Esophagus squamous epithelium (tissue), 5 donors: ENCODE measurements at places on chromosomes 2 and 18.

GRCh38 chr2:12797815-12798214 is 81.1 kb downstream of the TRIB2 start:
- no peak for DNase-seq

GRCh38 chr2:16385341-16385740 is 280.3 kb downstream of the CYRIA start:
- DNase-seq = no peak

GRCh38 chr2:127146820-127147502 is 40.0 kb upstream of the BIN1 start:
- no peak for DNase-seq

GRCh38 chr2:69202327-69202726 is 184.7 kb downstream of the GFPT1 start:
- DNase-seq = no peak

DNA sequence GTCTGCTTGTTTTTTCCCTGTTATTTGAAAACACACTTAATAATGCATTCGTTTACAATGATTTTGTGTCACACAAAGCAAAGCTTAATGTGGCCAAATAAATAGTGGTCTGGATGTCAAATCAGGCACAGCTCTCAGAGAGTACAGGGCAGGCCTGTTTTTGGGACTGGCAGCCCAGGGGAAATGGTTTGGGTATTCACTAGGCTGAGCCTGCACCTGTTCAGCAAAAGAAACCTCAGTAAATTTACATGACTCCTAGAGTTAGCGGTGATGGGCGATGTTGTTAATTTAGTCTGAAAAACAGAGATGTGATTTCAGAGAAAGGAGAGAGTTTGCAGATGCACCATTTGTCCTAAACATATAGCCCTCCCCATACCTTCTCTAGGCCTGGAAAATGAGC is 197.1 kb downstream of the ALK start:
- no peak for DNase-seq

DNA sequence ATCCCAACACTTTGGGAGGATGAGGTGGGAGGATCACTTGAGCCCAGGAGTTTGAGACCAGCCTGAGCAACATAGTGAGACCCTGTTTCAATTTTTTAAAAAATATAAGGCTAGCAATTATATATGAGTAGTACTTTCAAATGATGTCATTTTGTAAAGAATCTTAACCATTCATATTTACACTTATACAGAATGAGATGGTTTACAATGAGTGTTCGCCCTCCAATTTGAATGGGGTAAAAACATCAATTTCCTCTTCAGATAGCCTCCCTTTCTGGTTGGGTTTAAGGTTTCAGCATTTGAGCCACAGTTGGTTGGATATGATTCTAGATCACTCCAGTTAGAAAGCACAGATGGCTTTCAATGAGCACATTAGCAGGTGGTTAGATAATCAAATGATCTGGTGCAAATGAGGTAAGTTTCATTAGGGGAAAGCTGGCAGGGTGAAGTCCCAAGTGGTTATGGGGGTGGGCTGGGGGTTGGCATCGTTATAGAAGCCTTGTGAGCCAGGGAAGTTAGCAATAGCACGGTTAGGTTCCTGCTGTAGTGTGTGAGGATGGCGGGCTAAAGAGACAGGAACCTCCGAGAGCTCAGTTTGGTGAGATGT is 63.9 kb downstream of the TRPM8 start:
- no peak for DNase-seq

- DNase-seq = no peak
Observed at GRCh38 chr2:70850925-70851324, 15.3 kb upstream of the CD207 start.

DNA sequence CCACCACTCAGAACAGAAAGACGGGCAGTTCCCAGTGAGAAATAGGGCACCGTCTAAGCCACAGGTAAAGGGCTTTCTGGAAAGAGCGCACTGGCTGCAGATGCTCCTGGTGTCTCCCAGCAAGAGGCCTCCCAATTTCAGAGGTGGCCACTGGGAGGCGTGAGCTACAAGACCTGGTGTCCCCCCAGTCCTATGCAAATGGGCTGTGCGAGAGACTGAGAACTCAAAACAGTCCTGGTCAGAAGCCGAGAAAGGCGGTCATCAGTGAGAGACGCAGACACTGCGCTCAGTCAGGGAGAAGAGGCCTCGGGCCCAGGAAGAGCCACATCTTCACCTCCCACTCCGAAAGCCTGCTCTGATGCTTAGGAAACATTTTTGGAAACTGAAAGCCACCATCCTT is 179.5 kb downstream of the EIPR1 start:
- no peak for DNase-seq

DNA sequence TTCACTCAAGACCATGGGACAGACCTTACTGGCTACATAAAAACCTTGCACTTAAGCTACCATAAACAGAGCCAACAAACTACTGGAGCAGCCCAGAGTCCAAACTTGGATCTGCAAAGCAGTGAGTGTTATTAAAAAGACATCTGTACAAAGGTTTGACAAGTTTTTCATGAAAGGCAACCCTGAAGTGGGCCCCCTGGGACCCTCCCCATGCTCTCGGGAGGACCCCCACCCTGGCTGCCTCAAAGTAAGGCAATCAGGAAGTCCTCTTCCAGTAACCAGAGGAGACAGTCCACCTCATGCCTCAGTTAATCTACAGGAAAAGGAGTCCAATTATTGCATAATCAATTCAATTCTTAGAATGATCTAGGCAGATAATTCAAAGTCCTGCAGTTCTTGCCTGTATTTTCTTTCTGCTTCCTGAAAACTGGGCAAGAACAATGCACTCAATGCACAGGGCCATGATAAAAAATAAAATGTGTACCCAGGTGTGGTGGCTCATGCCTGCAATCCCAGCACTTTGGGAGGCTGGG is 69.7 kb downstream of the TBC1D8 start:
- DNase-seq = no peak

GRCh38 chr2:120870467-120870788 is 134.8 kb downstream of the GLI2 start:
- no peak for DNase-seq

DNA sequence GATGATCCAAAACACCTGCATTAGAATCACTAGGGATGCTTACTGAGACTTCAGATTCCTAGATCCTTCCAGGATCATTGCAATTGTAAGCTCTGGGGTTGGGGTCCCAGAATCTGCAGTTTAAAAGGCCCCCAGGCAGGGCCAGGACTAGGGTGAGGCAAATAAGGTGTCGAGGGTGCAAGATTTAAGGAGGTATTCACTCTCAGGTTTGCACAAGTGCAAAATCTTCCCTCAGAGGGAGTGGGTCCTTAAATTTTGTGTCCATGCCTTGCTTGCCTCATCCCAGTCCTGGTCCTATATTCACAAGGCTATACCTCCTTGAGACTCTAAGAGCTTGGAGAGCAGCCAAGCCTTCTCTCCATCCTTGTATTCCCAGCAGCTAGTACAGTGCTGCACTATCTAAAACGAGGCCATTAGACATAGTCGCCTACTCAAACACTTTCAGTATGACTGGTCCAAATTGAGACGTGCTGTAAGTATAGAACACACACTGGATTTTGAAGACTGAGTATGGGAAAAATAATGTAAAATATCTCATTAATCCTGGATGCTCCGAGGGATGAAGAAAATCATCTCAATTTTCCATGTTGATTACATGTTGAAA is 31.6 kb upstream of the MREG start:
- DNase-seq = no peak
